ENCODE measurements at places on chromosomes 5 and 9.

DNA sequence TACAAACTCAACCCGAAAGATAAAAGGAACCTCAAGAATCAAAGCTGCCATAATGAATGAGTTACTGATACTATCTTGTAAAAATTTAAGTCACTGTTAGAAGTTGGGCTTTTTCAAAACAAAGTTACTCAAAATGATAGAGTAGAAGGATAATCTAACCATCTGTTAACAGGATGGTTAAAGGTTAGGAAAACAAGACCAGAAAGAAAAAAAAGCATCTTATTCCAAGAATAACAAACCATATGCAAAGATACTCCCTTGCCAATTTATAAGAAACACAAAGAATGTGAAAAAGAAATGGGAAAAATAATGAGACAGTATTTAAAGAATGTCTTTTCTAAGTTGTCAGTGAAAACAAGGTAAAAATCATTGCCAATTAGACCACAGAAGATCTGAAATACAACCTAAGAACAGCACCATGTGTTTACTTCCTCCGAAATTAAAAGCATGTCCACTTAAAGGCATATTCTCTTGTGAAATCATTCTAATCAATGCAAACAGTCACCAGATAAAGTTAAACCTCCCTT lies 51.2 kb downstream of the STRBP start:
- DNase-seq, result no peak

DNA sequence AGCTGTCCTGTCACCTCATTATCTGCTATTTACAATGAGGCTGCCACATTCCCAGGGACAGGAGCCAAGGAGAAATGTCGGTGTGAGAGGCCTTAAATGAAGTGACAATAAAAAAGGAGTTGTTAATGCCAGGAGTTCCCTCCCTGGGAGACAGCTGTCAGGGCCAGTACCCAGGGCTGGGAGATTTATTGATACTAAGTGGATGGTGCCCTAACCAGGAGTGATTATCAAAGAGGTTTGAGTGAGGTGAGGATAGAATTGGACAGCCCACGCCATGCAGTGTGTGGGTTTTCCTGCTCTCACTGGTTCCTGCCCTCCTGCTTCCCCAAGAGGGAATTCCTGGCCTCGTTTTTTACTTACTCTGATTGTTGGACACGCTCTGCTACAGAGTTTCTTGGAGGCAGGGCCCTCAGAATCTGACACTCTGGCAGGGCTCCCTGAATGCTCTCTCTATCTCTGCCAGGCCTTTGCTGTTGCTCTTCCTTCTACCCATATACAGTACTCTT lies 150.8 kb downstream of the GRIA1 start:
- DNase-seq, result no peak

DNA sequence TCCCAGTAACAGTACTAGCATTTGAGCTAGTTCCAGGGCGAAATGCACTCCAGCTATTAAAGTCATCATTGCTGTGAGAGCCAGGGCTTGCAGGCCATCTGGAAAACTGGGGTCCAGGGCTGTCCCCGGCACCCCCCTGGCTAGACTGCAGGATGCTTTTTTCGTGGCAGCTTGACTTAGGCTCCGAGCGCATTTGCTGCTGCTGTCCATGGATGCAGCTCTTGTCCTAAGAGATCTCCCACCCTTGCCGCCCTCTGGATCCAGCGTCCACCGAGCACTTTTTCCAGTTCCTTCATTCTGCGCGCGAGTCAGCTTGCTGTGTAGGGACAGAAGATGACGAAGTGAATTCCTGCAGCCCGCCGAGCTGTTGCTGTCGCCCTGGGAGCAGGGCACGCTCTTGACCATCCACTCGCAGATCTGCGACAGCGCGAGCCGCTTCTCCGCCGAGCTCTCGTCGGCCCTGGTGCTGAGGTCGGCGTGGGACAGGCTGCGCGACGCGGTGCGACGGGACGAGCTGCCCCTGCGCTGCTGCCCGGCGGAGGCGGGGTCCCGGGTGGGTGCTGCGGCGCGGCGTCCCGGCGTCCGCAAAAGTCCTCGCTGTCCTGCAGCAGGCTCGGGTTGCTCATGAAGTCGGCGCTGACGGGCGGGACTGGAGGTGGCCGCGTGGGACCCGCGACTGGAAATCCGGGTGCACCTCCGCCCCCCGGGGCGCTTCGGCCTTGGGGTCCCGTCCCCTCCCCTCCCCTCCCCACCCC lies 30.7 kb downstream of the OR2V1 start:
- no peak for DNase-seq

- no peak for DNase-seq
Measured at GRCh38 chr5:150214289-150214688, 24.4 kb downstream of the SLC6A7 start.

DNA sequence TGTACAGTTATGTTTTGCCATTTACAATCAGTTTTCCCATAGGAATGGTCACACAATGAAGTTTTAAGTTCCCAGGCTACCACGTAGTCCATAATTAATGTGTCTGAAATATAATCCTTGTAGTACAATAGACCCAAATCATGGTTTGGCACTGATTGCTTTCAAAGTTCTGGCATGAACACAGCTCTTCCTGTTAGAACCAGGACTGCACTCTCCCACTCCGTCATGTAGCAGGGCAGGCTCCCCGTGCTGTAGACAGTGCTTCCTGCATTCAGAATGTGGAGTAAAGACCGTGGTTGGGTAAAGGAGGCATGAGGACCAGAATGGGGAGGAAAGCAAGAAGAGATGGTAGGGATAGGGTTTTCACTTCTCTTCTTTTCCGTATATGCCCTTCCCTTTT lies 4.0 kb downstream of the SEC61B start:
- no peak for DNase-seq

DNA sequence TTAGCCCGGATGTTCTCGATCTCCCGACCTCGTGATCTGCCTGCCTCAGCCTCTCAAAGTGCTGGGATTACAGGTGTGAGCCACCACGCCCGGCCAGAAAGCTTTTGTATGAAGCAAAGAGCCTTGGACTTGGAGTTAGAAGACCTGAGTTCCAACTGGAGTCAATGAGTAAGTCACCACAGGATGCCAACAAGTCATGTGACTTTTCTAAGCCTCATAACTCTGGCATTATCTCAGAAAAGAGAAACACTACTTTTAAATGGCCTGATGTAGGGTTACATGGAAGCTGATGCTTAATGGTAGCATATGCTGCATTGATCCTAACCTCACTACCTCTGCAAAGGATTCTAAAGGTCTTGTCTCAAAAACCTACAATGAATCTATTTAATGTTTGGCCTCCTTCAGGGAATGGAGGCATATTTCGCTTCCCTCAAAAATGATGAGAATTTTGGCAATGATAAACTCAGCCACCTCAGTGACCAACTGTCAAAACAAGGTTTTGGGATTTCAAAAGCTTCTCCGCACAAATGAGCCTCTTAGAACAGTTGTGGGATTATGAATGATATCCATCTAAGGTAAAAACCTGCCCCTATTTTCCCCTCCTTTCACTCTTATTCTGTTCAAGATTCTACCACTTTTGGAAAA lies 236.8 kb downstream of the ACTL7B start:
- no peak for DNase-seq

GRCh38 chr5:15023846-15024245 lies 152.3 kb upstream of the ANKH start:
- no peak for DNase-seq

DNA sequence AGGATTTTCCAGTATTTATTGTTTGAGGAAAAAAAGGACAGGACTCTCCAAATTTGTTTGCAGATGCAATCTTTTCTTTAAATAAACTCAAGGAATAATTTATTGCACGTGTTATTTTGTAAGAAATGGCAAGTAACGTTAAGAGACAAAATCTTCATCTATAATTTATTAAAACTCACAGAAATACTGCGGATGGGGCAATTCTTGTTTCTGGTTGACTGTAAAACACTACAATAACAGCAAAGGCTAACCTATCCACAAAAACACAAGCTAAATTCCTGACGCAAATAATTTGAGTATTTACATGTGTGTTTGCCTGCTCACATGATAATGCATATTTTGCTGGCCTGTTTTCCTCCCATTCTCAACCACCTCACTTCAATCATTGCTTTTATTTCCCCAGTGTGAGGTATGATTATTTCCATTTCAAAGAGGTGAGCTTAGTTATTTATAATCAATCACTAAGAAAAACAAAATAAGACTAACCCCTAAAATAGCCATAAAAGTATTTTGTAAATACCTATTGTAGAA lies 619.4 kb downstream of the PDE4D start:
- DNase-seq, result no peak

GRCh38 chr5:146084376-146084775 lies 21.0 kb downstream of the PLAC8L1 start:
- DNase-seq, result no peak

GRCh38 chr5:59506285-59506877 lies 387.1 kb downstream of the PDE4D start:
- no peak for DNase-seq

DNA sequence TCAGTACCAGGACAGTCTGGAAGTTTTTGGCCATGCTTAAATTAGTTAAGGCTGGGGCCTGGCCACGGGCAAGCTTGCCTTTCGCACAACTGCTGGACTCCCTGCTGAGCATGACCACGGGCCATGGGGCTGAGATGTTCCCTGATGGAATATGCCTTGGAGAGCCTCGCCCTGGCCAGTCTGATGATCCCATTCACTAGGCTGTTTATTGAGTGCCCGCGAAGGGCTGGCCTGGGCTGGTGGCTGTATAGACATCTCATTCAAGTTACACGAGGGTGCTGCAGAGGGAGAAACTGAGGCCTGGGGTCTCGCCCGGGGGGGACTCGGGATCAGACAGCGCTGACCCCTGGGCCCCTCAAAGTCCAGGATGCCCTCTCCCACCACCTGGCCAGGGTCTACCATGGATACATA lies 7.8 kb upstream of the RXRA start:
- no peak for DNase-seq

GRCh38 chr5:113140837-113141671 lies 164.5 kb downstream of the DCP2 start:
- DNase-seq, result no peak

GRCh38 chr5:179266291-179267070 lies 78.8 kb downstream of the ADAMTS2 start:
- no peak for DNase-seq

GRCh38 chr5:81638471-81638870 lies 112.4 kb downstream of the SSBP2 start:
- DNase-seq, result no peak

DNA sequence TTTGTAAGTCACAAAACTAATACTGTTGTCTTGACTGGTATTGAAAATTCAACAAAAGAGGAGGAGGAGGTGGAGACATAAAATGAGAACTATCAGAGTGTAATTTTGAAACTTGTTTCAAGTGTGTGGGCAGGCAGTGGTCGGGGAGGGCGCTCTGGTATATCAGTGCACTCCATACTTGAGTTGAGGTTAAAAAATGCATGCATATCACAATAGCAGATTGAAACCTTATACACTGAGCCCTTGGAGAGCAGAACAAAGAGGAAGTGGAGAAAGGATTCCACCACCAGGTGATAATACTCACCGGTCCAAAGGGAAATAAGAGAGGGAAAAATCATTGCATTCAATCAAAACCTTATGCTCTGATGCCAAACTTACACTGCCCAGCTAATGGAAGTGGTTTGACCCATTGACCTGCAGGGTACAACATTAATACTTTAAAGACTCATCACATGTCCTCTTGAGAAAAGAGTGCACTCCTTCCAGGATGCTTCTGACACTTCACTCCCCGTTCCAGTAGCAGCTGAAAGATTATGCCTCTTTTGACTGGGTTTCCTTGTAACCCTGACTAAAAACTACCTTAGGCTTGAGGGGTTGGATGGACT lies 79.5 kb upstream of the FAM169A start:
- no peak for DNase-seq

DNA sequence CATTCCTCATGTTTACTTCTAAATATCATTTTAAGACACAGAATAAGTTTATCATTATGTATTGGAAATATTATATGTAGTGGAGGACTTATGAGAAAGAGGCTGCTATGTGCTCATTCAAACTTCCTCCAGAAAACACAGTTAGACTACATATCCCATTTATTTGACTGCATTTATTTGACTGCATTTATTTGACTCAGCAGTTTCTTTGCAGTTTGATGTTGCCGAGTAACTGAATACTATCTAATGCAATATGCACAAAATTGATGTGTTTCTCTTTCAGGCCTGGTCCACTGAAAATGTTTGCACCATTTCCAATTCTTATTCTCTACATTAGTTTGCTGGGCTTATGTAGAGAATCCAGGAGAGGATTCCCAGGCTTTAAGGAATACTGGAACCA lies 89.9 kb upstream of the FBN2 start:
- no peak for DNase-seq

- no peak for DNase-seq
Measured at GRCh38 chr5:146151970-146152369, 30.5 kb downstream of the LARS1 start.

DNA sequence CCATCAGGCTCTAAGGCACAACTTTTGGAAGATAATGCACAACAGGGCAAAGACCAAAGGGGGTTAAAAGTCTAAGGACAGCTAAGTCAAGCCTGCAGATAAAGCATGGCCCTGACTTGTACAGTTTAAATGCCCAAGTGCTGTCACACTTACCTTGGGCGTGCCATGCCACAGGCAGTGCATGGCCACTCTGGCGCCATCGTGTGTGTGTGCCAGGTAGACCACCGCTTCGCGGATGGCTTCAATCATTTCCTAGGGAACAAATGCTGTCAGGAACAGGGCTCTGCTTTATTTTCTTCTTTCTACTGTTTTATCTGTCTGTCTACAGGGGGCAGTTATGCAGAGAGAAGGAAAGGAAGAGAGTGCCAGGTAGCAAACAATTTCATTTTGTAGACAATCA lies 19.3 kb downstream of the PUM3 start:
- no peak for DNase-seq

GRCh38 chr9:112665347-112665746 lies 52.6 kb downstream of the INIP start:
- DNase-seq, result no peak

- no peak for DNase-seq
Measured at GRCh38 chr5:143055596-143056338, 285.6 kb downstream of the ARHGAP26 start.

- DNase-seq, result no peak
Measured at GRCh38 chr5:137629646-137630045, 106.2 kb downstream of the KLHL3 start.

DNA sequence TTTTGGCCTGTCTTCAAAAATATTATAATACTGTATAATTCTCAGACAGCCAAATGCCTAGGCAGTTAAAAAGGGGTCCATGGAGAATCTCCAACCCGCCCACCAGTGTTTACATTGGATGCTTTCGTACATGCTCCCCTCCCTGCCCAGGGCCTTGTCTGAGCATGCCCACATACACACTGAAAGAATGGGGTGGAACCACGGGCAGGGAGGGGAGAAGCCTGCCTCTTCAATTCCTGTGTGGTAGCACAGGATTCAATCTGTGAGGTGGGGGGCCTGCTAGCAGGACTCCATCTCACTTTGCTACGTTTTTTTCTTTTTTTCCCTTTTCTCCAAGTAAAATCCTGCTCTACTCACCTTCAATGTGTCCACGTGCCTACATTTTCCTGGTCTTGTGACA lies 314.7 kb upstream of the GRAMD2B start:
- no peak for DNase-seq

- DNase-seq, result no peak
Measured at GRCh38 chr9:79007701-79008483, 563.9 kb upstream of the TLE4 start.

DNA sequence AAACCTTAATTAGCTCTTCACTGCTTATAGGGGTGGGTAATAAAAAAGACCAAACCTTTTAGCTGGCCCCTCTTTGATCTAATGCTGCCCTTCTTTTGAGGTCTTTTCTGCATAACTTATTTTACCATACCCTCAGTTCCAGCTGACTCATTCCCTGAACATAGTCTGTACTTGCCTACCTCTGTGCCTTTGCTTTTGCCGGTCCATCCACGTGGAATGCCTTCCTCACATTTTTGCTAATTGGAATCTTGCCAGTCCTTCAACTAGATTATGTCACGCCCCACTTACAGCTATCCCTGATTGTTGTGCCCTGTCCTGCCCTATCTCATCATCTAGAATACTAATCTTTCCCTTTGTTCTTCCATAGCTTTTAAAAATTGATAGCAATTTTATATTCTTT lies 44.2 kb downstream of the FAF2 start:
- DNase-seq, result no peak
